CD4-positive, alpha-beta T cell treated with Interleukin-4 for 4 hours (primary cell): ENCODE measurements at places on chromosomes 3 and 15.

GRCh38 chr15:83983634-83984458 is 251.7 kb upstream of the GOLGA6L4 start:
- no peak for DNase-seq

GRCh38 chr3:165640970-165641369 is 196.3 kb downstream of the BCHE start:
- no peak for DNase-seq

GRCh38 chr15:60523056-60523455 is 44.1 kb upstream of the ICE2 start:
- DNase-seq, result no peak

DNA sequence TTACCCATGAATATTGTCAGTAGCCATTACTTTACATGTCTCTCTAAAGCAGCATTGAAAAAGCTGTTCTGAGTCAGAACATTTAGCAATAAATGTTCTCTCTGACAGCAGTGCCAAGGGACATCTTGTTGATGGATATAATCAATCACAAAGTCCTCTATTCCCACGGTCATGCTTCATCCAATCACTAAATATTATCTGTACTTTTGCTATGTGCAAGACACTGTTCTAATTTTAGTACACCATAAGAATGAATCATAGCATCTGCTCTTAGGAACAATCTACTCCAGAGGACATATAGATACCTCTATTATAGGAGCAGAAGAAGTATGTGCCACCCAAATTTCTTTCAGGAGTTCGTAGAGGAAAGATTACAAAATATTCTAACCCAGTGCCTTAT is 142.5 kb upstream of the MBNL1 start:
- DNase-seq, result no peak

DNA sequence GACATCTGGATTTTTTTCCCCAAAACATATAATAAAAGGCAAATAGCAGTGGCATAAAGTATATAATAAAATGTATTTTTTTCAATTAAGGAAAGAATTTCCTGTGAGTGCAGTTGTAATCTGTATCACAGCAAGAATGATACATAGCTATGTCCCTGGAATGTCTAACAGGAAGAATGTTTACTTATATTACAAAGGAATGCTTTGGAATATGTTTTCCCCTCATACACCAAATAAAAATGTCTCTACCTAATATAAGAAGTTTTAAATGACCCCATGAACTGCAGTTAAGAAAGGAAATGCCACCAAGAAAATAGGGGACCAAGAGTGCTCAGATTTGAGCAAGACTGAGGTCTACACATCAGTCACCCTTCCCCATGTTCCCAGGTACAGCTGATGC is 38.0 kb upstream of the ATP11B start:
- no peak for DNase-seq

GRCh38 chr15:90419738-90420406 is 31.8 kb downstream of the IQGAP1 start:
- DNase-seq, result no peak

DNA sequence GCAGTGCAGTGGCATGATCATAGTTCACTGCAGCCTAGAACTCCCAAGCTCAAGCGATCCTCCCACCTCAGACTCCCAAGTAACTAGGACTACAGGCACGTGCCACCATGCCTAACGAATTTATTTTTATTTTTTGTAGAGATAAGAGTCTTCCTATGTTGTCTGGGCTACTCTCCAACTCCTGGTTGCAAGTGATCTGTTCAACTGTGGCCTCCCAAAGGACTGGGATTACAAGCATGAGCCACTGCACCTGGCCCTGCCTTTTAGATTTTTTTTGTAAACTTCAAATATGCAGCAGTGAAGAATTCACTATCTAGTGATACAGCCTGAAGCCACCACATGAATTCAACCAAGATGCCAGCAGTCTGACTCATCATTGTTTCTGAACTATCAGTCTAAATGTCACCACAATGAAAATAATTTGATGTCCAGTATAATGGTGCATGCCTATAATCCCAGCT is 32.7 kb downstream of the UBXN7 start:
- DNase-seq, result no peak

DNA sequence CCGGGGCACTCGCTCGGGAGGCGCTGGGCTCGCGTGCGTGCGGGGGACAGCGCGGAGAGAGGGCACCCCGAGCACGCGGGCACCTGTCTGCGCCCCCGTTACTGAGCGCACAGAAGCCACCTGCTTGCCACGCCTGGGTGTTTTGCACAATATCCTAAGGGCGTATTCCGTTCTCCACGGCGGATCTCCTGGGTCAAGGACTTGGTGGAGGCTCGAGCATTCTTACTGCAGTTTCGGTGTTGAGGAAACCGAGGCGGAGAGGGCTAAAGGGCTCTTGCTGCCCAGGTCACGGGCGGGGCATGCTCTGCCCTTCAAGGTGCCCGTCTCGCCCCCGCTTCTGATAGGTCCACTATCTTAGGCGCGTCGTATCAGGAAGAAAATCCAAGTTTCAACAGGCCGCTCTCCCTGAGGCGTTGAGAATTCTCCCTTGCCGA is 526 bp downstream of the GPD1L start:
- peak; percentile 5 for DNase-seq

DNA sequence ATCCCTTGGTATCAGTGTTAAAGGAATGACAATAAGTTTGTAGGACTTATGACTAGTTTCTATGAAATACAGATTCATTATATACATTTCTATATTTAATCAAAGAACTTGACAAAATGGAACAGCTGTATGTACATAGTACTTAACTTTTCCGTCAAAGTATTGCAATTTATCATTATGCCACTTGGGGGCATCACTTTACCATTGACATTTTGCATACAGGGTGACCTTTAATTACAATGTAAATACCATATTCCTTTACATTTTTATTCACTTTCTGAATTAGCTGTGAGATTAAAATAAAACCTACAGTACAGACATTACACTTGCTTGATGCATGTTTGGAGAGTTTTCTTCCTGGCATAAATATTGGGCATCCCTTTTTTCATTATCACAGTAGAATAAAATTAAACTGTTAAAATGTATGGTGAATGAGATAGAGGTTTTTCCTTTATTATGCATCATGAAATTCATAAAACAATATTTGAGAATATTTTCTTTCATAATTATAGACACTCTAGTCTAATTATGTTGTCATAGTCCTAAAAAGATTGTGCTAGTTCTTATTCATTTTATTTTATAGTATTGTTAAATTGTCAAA is 6.9 kb downstream of the NEK11 start:
- peak; percentile 79 for DNase-seq

DNA sequence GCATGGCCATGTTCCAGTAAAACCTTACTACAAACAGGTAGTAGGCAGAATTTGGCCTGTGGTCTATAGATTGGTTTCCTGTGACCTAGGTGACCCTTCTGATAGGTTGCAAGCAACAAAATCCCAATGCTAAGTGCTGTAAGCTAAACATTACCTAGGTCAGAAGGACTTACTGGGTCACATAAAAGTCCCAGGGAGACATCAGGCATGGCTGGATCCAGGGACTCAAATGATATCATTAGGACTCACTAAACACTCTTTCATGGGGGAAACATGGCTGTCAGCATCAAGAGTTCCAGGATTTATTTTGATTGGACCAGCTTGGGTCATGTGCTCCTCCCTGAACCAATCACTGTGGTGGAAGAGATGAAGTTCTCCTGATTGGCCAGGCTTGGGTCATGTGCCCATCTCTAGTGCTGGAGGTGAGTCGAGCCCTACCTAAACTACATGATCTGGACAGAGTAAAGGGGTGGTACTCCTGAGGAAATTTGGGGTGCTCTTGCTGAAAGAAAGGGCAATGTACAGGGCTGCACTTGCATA is 16.8 kb upstream of the SLC6A1 start:
- DNase-seq, result no peak

- DNase-seq, result no peak
Measured at GRCh38 chr15:50676799-50677483, 9.7 kb downstream of the TRPM7 start.

GRCh38 chr3:102790747-102791325 is 356.0 kb downstream of the ZPLD1 start:
- no peak for DNase-seq

DNA sequence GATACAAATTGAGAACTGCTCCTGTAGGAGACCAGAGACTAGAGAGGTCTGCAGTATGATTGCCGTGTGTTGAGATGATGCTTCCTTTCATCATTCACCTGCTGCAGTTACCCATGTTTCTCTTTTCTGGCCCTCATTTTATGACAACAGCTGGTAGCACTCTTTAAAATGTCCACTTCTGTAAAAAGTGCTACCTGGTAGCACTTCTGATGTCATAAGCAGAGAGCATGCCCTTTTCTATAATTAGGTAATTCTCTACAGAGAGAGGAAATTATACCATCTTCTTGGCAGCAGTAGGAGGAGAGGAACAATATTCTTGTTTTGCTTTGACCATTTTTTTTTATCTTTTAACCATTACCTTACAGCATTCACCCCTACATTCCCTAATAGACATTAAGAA is 123.8 kb downstream of the PPM1L start:
- no peak for DNase-seq

GRCh38 chr3:118527514-118528044 is 507.1 kb downstream of the IGSF11 start:
- DNase-seq, result no peak

GRCh38 chr3:62529230-62529629 is 155.9 kb upstream of the FEZF2 start:
- no peak for DNase-seq

DNA sequence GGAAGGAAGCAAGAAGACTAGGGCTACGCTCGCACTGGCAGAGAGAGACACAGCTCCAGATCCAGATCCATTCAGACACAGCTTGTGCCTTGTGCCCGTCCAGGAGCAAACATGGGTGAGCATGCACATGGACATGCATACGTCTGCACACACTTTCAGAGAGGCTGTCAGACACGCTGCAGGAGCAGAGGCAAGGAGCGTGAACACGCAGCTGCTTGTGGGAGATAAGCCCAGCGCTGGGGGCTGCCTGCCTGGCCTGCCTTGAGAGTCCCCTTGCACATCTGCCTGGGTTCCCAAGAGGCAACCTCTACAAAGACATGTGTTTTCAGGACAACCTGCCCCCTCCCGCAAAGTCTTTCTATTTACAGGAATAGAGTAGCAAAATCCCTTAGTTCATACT is 13.6 kb upstream of the BAHD1 start:
- DNase-seq, result no peak

DNA sequence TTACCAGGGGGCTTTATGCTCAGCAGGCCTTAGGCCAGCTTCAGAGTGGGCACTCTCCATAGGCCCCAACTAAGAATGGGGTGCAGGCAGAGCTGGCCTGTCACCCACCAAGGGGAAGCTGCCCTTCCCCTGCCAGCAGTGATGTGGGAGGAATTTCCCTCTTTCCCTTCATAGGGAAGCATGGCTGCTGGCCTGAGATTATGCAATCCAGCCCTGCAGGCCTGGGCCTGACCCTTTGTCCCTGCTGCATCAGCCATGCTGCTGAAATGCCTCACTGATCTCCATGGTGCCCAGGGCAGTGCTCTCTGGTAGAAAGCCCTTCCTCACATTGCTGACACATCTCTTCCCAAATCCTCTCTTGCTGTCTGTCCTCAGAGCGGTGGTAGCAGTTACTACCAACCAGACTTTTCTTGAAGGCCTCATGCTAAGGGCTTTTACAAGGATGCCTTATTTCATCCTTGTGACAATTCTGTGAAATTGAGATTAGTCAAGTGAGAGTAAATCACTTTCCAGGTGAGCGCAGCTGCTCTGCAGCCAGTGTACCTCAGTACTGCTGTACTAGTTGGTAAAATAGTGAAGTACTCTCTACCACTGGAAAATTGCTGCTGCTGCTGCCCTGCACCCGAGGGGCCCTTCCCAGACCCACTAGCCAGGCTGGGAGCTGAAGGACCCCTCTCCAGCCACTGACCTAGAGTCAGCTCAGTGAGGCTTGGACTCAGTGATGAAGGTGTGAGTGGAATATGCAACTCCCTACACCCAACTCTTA is 33.8 kb downstream of the MRAS start:
- no peak for DNase-seq

- DNase-seq, result peak; percentile 46
Measured at GRCh38 chr3:187318819-187319616, 27.5 kb upstream of the MASP1 start.

GRCh38 chr3:160691151-160691550 is 14.2 kb downstream of the ARL14 start:
- no peak for DNase-seq

DNA sequence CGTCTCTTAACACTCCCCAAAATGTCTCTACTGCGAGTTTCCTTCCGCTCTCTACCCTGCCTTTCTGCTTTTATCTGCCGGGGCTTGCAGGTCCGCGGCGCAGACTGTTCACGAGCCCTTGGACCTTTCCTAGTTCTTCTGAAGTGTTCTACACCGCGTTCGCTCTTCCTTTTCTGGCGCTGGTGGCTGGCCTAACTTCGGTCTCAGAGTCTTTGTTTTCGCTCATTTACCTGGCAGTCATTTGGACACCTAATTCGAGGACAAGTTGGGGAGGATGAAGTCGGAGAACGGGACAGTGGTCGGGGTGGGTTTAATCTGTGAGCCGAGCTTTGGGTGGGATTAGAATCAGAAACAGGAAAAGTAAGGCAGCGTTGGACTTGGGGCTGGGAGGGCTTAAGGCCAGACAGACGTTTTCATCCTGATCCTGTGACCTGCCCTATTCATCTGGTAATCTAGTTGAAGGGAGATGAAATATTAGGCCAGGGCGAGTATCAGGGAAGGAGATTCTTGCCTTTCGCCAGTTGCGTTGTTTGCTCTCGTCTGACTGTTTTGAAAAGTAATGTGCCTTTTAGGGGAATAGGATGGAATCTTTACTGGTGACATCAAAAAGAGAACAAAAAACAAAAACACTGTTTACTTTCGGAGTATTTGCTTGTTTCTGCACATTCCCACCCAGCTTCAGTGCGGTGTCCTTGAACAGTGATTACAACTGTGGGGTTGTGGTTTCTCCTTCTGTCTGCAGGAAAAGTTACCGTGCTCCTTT is 1.8 kb downstream of the DIPK2A start:
- DNase-seq, result peak; percentile 80

GRCh38 chr3:40939741-40940130 is 259.6 kb upstream of the CTNNB1 start:
- no peak for DNase-seq

GRCh38 chr3:102132370-102132769 is 283.1 kb downstream of the NFKBIZ start:
- DNase-seq, result no peak

- no peak for DNase-seq
Measured at GRCh38 chr15:70340494-70340870, 242.8 kb upstream of the TLE3 start.

- no peak for DNase-seq
Measured at GRCh38 chr3:79361748-79362378, 405.9 kb downstream of the ROBO1 start.

GRCh38 chr3:74351213-74351612 is 263.2 kb downstream of the CNTN3 start:
- DNase-seq, result no peak

GRCh38 chr3:171553086-171553485 is 92.9 kb upstream of the TNIK start:
- DNase-seq, result no peak

- DNase-seq, result no peak
Measured at GRCh38 chr3:139537361-139537760, 2.2 kb downstream of the RBP1 start.

DNA sequence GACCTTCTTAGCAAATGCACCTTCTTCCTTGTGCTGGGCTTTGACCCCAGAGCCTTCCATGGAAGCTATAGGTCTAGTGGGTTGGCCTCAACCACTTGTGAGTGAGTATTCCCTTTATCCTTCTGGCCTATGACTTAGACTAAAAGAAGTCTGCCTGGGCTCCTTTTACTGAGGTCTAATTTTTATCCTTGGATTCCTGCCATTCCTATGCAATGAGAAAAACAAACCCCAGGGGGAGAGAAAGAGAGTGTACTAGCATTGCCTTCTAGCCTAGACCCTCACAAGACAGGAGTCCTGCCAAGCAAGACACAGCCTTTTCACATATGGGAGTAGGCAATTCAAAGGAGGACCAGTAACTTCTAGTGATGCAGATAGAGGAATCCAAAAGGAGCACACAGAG is 155.4 kb downstream of the PPM1L start:
- DNase-seq, result no peak
